ENCODE measurements at places on chromosomes 11 and 22.

GRCh38 chr11:64959498-64959897 is 12.4 kb downstream of the MAJIN start:
- no peak for DNase-seq

DNA sequence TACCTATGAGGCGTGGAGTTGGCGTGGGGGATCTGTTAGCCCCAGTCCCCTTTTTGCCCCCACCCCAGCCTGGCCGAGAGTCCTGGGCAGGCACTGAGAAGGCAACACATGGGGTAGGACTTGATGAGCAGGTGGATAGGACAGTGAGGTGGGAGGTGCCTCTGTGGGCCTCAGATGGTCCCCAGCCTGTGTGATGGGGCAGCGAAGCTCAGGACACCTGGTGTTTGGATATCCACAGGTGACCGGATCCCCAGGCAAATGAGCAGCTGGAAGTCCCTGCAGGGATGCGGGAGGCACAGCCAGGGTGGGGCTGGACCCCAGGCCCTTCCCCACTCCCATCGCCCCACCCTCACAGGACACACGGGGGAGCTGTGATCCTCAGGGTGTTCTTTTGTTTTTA is 9.7 kb downstream of the FBLN1 start:
- no peak for DNase-seq

DNA sequence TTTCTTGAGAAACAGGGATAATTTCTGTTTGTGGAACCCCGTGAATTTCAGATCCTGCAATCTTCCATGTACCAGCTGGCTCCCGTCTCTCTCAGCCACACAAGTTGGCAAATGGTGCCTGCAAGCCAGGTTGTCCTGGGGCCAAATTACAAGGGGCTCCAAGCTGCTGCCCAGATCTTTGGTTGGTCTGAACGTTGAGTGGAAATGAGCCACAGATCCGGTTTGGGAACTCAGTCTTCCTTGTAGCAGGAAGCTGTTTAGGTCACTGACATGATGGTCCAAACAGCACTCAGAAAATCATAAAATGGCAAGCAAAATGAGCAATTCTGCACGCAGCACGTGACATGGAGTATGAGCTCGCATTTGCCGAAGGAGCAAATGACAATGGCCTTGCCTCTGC is 1496.4 kb downstream of the TBC1D22A start:
- no peak for DNase-seq

- DNase-seq = no peak
These were observed 18.6 kb downstream of the GLYATL1 start for GRCh38 chr11:58957922-58958321.

- DNase-seq = no peak
These were observed 82.3 kb upstream of the PHOX2A start for GRCh38 chr11:72326151-72326848.

GRCh38 chr22:46659791-46660186 is 39.6 kb downstream of the GRAMD4 start:
- no peak for DNase-seq

DNA sequence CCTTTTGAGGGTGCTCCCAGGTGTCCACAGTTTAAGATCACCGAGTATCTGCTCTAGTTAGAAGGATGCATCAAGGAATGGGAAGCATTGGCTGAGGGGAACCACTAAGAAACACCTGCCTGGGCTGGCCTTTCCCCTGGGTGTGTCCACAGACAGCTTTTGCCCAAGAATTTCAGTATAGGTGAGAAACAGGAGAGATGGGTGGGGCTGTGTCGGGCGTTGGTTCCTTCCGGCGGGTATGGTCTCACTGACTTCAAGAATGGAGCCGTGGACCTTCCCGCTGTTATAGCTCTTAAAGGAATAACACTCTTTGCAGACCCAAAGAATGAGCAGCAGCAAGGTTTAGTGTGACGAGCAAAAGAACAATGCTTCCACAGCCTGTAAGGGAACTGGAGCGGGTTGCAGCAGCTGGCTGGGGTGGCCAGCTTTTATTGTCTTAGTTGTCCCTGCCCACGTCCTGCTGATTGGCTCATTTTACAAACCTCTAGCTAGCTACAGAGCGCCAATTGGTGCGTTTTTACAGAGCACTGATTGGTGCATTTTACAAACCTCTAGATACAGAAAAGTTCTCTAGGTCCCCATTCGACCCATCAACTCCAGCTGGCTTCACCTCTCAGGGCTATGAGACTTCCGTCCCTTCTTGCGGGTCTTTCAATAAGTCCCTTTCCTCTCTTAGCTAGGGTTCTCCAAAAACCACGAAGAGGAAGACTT is 2.4 kb downstream of the FADS1 start:
- no peak for DNase-seq

DNA sequence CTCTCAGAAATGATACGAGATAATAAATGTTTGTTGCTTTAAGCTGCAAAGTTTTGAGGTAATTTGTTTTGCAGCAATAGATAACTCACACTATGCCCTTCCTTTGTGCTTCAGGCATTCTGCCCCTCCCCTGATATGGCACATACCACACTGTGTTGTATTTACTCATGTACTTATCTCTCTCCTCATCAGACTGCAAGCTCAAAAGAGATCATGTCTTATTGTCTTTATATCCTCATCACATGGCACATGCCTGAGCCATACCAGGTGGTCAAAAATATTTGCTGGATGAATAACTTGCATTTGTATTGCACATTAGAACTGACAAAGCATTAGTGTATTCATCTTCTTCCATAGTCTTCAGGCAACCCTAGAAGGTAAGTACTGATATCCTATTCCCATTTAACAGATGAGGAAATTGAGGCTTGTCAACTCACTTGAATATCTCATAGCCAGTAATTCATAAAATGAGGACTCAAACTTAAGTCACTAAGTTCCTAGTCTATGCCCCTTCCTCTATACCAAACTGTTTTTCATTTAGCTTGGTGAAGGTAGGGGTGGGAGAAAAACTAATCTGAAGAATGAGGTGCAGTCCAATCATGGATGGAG is 83.9 kb upstream of the EED start:
- DNase-seq = no peak

- no peak for DNase-seq
These were observed 107.0 kb downstream of the KCNQ1OT1 start for GRCh38 chr11:2592559-2593392.

DNA sequence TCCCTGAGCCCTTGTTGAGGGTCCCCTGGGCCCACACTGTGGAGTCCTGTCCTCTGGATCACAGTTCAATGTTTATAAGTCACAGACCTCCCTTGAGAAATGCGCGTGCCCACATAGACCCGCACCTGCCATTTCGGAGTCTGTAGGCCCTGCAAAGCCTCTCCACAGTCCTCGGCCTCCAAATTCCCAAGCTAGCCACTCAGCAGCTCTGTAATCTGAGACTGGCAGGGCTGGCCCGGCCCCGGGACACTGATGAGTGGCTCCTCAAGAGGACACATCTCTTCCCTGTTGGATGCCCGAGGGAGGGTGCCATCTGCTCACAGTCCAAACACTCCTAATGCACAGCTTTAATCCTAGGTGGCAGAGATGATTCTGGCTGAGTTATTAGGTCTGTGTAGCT is 39.1 kb downstream of the B3GAT1 start:
- no peak for DNase-seq

GRCh38 chr11:66510990-66511339 is 530 bp downstream of the BBS1 start:
- no peak for DNase-seq

- peak; percentile 82 for DNase-seq
These were observed 109.6 kb downstream of the USP35 start for GRCh38 chr11:78298291-78298771.

- DNase-seq = peak; percentile 42
These were observed 5.3 kb downstream of the ATP5MG start for GRCh38 chr11:118406599-118407166.

DNA sequence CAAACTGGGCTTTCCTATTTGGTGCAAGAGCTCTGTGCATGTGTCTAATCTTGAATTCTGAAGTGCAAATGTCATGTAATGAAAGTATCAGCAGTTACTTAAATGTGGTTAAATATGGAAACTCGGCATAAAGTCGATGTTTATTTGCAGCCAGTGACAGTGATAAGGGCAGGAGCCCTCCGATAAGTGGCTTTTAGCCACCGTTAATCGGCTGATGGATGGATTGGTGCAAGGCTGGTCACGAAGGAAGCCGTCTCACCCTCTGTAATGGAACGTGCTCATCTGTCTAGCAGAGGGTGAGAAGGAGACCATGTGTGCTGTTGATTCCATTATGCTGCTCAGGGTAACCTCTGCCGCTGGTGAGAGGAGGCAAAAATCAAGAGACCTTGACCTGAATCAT is 121.8 kb upstream of the PAX6 start:
- no peak for DNase-seq

DNA sequence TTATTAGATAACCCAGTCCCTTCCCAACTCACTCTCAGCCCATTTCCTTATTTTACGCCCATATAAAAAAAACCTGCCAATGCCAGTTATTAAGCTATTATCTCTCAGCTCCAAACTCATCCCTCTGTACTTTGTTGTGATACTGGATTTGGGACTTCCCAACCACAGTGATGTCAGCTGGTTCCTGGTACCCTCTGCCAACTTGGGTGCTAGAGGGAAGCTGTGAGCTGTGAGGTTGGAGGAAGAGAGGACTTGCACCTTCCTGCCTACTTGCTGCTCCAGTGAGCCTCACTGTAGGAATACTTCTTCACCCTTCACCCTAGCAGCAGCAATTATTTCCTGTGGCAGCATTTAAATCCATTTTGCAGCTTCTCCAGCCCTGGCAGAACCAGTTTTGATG is 19.2 kb upstream of the CSF2RB start:
- DNase-seq = no peak

DNA sequence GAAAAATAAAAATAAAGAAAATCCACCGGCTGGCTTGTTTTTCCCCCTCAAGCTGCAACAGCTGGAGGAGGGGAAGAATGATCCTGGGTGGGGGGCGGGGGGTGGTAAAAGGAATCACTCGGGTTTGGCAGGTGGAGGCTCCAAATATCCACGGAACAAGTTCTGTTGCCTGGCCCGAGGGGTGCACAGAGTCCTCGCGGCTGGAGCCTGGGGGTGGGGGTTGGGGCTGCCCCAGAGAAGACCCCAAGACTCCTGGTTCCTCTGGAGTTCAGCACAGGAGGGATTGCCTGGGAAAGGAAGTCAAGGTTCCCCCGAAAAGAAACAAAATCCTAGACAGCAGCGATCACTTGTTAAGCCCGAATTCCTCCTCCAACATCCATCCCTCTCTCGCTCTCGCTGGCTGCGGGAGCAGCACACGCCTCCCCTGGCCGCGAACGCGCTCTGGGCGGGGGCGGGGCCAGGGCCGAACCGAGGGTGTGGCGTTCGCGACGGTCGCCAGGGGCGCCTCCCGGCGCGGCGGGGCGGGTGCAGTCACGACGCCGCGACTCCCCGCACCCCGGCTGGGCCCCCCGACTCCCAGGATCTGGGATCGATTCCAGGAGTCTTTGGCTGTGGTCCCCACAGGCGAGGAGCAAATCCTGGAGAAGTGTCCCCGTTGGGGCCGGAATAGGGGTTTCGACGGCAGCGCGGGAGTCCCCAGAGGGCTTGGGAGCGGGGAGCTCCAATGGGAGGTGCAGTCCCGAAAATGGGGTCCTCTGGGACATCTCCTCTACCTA is at the start of gene KCNA4:
Gene KCNA4, minus strand, starts transcription at position 443 of the 776 bp plus-strand sequence. CDS start 4,352 bp downstream, outside the sequence.
- peak; percentile 74 for DNase-seq

DNA sequence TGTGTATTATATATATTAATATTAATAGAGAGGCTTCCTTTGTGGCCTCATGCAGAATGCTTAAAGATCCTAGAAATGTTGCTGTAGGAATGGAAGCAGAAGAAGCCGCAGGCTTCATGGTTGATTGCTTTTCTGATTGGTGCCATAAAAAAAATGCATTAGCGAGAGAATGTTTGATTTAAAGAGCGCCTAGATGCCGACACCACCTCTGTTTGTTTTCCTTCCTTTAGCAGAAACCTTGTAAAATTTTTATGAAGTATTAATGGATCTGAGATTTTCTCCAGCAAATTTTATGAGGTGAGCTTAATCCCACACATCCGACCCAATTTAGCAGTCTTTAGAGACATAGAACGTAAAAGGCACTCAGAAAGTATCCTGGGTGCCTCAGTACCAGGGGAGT is 587.5 kb downstream of the NTM start:
- no peak for DNase-seq

DNA sequence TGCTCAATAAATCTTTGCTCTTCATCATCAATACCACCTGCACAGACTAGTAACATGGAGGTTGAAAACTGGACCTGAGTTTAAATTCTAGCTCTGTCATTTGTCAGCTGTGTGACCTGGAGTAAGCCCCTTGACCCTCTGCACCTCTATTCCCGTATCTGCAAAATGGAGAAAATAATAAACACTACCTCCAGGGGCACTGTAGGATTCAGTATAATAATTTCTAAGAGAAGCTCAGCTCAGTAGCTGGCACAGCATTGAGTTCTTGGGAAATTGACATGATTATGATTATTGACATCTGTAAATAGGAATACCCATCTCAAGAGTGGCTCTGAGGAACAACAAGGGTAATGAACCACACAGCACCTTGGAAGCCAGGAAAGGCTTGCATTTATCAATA is 78.4 kb downstream of the MN1 start:
- DNase-seq = no peak

DNA sequence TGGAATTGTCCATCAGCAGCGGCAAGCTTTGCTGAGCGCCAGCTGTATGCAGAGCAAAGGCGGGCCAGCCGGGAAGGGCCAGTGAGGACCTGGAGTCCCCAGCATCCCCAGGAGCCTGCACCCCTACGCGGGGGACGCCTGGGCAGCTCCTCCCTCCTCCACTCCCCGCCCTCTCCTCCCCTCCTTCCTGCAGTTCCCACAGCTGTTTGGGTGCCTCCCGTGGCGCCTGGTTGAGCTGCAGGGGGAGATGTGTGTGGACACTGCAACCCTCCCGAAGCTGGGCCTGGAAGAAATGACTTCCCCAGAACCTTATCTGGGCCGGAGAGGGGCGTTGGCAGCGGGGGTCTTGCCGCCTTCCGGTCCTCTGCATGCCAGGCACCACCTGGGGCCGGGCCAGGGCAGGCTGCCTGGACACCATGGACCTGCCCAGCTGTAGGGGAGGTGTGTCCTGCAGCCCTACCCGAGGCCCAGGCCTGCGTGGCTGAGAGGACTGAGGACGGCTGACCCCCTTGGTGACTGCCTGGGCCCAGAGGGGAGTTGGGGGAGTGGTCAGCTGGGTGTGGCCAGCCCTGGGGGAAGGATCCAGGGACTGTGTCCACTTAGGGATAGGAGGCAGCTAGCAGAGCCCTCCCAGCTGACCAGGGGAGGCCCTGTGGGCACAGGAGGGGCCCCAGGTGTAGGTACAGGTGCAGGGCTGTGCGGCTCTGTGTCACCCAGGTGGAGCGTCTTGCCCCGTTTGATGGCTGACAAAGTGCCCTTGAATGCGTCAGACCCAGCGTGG is 16.8 kb upstream of the MUC6 start:
- no peak for DNase-seq

- DNase-seq = no peak
These were observed 66.8 kb downstream of the THAP12 start for GRCh38 chr11:76313913-76314740.

GRCh38 chr11:68651208-68651984 is 32.9 kb upstream of the GAL start:
- DNase-seq = no peak

DNA sequence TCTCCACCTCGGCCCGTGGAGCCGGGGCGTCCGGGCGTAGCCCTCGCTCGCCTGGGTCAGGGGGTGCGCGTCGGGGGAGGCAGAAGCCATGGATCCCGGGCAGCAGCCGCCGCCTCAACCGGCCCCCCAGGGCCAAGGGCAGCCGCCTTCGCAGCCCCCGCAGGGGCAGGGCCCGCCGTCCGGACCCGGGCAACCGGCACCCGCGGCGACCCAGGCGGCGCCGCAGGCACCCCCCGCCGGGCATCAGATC is 439 bp downstream of the YAP1 start:
- DNase-seq = no peak

GRCh38 chr11:34044664-34045485 is 6.7 kb upstream of the CAPRIN1 start:
- DNase-seq = no peak

All from NCI-H1930 (cell line).